ENCODE measurements at places on chromosomes 5 and 9. TPM values are rescaled to one million over a fixed set of nuclear protein-coding genes. Genes with fewer than 3 reads are reported as not detected.

The IL9 gene
- total RNA-seq: not detected

The CDC14B gene
- 10.2 TPM for total RNA-seq

The TLX3 gene
- not detected for total RNA-seq

The LNPEP gene
- total RNA-seq: 22.8 TPM

The CDO1 gene
- total RNA-seq: not detected

The ANP32B gene
- 26.6 TPM for total RNA-seq

The HTR1A gene
- total RNA-seq: not detected

The CDH6 gene
- total RNA-seq: not detected

The UBTD2 gene
- 13.2 TPM for total RNA-seq

The MAPK9 gene
- total RNA-seq: 19.6 TPM

The F2RL2 gene
- not detected for total RNA-seq

The C9orf152 gene
- not detected for total RNA-seq

The KIF24 gene
- 1.2 TPM for total RNA-seq

The SPINK7 gene
- 0.47 TPM for total RNA-seq

The NXNL2 gene
- 0.23 TPM for total RNA-seq

The COL15A1 gene
- not detected for total RNA-seq

The CTNND2 gene
- not detected for total RNA-seq

The C6 gene
- not detected for total RNA-seq

The TMOD1 gene
- not detected for total RNA-seq

The C5orf52 gene
- not detected for total RNA-seq

The TAF1L gene
- not detected for total RNA-seq

The SPATA6L gene
- 1.6 TPM for total RNA-seq

The LHX2 gene
- 12.3 TPM for total RNA-seq

The EGFLAM gene
- total RNA-seq: 0.31 TPM

The HTR4 gene
- total RNA-seq: not detected

The PCDHB4 gene
- 0.34 TPM for total RNA-seq

The LRRC26 gene
- total RNA-seq: not detected

The TGFBI gene
- 420 TPM for total RNA-seq

The IARS1 gene
- total RNA-seq: 162 TPM

The SPINK13 gene
- not detected for total RNA-seq

The OBP2B gene
- total RNA-seq: not detected

The HMMR gene
- 46.7 TPM for total RNA-seq

The ADAMTS12 gene
- total RNA-seq: 0.16 TPM

The PDE8B gene
- total RNA-seq: not detected

The APBA1 gene
- total RNA-seq: 1.7 TPM

The OR1J2 gene
- total RNA-seq: not detected

The GARIN3 gene
- total RNA-seq: not detected

The SLC27A4 gene
- 38.4 TPM for total RNA-seq

The GABRA1 gene
- not detected for total RNA-seq

The TEX48 gene
- total RNA-seq: not detected

The LHFPL2 gene
- 14.4 TPM for total RNA-seq

The FCN2 gene
- not detected for total RNA-seq

The ASPN gene
- total RNA-seq: not detected

The FPGS gene
- total RNA-seq: 76.5 TPM

The OXCT1 gene
- total RNA-seq: 24.8 TPM

The GFM2 gene
- total RNA-seq: 36.6 TPM

The FOXD4L5 gene
- not detected for total RNA-seq

The BICD2 gene
- 65.1 TPM for total RNA-seq

The HMGCS1 gene
- total RNA-seq: 212 TPM

The FRRS1L gene
- not detected for total RNA-seq

The IFNA21 gene
- total RNA-seq: not detected

The TLR4 gene
- total RNA-seq: not detected

The YIPF5 gene
- total RNA-seq: 38.9 TPM
